ENCODE measurements at places on chromosomes 6 and 20.

GRCh38 chr6:138264372-138264880 lies 46.1 kb upstream of the PBOV1 start:
- DNase-seq: no peak

- no peak for DNase-seq
Observed at GRCh38 chr6:4189249-4189648, 53.9 kb upstream of the ECI2 start.

- no peak for DNase-seq
Observed at GRCh38 chr20:49633643-49634042, 65.7 kb upstream of the PTGIS start.

DNA sequence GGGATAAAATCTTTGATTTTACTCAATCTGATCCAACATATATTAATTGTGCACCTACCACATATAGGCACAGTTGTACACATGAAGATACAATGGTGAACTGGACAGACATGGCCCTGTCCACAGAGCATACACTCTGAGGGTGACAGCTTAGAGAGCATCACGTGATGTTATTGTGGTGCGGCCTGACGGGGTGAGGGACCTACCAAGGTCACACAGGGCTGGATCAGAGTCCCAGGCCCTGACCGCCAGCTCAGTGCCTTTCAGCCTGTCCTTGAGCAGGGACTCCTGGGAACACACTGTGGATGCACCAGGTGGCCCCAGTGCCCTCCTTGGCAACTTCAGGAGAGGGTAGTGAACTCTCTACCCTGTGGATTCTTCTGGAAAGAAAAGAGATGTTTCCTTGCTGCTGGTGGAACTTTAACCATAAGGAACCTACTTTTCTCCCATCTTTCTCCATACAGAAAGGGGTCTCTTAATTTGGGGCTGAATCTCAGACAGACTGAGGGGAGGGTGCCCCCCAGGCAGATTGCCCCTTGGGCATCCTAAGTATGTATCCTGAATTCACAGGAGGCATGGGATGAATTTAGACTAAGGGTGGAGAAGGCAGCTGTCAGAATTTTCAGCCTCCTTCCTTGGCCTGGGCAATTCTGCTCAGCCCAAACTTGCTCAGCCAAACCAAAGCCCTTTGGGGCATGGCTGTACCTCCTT lies 26.5 kb downstream of the PCK1 start:
- DNase-seq: no peak

GRCh38 chr20:55567826-55568225 lies 437.5 kb downstream of the CBLN4 start:
- no peak for DNase-seq

- DNase-seq: no peak
Observed at GRCh38 chr6:134114918-134115714, 62.7 kb upstream of the SLC2A12 start.

DNA sequence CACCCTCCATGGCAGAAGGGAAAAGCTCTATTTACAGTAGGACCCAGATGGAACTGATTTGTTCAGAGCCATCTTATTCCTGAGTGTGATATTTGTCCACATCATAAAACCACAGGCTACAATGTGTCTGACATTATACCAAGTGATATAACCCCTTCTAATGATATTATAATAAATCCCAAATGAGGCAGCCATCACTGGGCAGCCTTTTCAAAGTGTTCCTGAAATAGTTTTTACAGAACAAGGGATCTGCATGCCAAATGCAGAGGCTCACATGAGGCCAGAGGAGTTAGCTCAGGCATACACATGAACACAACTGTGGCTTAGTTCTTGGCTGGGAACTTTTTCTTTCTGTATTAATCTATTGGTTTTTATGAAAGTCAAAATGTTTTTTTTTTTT lies 207.7 kb downstream of the MAFB start:
- no peak for DNase-seq

DNA sequence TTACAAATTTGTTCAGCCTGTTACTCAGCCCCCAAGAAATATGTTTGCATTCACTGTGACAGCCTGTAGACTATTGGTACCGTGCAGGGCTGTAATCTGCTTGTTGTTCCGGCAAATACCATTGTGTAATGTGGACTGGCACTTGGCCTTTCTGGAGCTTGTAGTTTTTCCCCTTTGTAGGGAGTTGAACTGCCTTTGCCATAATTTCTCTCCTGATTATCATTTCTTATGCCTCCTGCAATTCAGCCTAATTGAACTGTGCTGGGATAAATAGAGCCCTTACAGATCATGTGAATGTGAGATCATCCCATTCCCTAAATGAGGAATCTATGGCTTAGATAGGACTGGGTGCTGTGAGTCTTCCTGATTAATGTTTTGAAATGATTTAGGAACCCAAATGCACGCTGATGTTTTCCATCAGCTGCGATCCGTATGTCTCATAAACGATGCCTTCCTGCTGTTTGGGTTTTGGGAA lies 185.1 kb downstream of the JARID2 start:
- DNase-seq: no peak

GRCh38 chr6:83594941-83595340 lies 82.6 kb downstream of the PRSS35 start:
- no peak for DNase-seq

GRCh38 chr6:29981211-29981812 lies 39.0 kb downstream of the HLA-A start:
- DNase-seq: no peak

- DNase-seq: no peak
Observed at GRCh38 chr6:145904391-145904790, 59.8 kb downstream of the SHPRH start.

- no peak for DNase-seq
Observed at GRCh38 chr6:6556738-6557503, 31.6 kb upstream of the LY86 start.

DNA sequence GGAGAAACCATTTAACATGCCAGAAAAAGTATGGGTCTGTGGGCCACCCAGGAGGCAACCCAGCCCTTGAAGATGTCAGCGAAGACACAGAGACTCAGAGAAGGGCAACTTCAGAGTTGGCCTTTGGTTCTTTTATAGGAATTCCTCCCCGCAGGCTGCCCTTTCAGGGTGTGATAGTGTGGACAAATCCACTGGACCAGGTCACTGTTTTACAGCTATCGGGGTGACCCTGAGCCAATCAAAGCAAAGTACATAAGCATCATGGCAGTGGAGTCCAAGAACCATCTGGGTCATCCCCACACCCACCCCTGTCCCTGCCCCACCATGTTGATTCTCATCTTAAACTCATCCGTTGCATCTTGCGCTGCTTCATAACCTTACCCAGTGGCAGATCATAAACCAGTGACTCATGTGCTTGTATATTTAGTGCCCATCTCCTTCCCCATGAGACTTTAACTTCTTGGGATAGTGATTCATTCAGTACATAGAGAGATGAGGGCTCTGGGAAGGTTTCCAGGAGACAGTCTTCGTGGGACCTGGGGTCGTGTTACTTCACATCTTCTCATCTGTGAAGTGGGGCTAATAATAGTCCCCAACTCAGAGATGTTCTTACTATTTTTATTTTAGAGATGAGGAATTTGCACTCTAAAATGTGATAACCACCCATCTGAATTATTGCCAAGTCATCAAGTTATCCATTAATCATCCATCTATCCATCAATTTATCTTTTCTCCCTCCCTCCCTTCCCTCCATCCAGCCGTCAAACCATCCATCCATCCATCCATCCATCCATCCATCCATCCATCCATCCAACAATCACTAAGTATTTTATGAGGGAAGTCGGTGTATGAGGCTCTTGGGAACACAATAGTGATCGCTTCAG lies 51.0 kb downstream of the EDN3 start:
- no peak for DNase-seq

DNA sequence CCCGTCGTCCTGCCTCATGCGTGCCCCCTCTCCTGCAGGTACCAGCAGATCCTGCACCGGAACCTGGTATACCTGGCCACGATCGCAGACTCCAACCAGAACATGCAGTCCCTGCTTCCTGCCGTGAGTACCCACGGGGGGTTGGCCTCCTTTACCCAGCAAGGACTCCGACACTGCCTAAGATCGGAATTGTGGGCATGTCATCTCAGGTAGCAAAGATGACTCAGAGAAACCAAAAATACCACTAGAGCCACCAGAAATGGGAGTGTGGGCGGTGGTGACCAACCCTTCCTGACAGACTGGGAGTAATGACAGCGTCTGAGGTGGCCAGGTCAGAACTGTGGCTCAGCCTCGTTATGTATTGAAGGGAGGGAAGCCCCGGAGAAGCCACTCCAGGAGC lies 16.3 kb downstream of the SS18L1 start:
- no peak for DNase-seq

DNA sequence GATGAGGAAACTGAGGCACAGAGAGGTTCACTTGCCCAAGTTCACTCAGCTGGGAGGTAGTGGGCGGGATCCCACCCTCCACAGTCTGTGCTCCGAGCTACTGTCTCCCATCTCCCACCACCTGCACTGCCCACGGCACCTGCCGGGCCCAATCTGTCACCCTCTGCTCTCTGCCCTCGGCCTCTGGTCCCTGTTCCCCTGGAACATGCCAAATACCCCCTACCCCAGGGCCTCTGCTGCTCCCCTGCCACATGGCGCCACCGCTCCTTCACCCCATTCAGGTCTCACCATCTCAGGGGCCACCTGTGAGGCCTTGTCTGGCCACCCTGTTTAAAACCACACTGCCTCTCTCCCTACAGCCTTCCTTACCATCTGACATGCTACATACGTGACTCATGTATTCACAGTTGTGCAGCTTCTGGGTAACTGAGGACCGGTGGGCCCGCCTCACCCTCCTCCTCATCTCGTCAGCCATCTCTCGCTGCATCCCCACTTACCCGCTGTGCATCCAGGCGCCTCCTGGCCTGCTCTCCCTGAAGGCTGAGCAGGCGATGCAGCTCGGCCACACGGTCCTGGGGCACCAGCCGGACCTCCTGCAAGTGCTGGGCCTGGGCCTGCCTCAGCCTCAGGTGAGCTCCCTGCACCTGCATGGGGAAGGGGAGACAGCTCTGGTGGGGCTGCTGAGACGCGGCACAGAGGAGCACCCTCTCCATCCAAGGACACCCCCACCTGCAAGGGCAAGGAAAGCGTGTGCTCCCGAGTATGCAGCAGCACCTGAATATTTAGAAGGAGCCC lies 50.6 kb downstream of the GINS1 start:
- DNase-seq: no peak

DNA sequence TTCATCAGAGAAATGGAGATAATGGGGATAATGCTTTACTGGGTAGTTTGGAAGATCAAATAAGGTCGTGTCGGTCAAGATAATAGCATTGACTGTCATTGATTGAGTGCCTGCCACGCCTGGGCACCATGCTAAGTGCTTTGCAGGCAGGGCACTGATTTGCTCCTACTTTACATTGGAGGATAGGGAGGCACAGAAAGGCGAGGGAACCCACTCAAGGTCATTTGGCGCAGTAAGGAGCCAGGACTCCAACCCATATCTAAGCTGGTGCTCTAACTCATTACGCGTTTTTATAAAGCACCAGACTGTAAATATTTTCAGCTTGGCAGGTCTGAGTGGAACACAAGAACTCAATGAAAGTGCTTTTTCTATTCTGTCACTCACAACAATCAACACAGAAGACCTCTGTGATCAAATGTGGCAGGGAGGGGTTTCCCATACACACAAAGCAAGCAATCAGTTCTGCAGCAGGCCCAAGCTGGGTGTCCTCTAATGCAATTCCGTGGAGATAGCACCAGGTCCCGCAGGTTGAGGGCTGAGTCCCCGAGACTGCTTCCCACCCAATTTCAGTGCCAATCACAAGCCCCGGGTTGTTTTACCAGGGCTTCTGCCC lies 373.6 kb downstream of the CDH26 start:
- no peak for DNase-seq

DNA sequence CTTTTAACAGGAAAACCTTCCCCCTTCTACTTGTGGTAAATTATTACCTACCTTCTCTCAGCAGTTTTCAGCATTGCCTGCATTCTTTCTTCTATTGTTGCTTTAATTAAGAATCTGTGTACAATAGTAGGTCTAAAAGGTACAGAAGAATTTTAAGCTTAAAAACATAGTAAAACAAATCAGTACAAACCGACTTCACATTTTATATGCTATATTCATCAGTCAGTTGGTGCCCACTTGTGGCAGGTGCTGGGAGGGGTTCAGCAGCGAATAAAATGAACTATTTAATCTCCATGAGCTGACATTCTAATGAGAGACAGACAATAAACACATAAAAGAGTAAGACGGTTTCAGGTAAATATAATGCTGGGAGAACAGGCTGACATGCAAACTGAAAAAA lies 73.4 kb upstream of the FBXO30 start:
- DNase-seq: no peak

GRCh38 chr6:161393839-161394364 lies 120.0 kb upstream of the AGPAT4 start:
- peak; percentile 55 for DNase-seq

- no peak for DNase-seq
Observed at GRCh38 chr6:46893648-46894047, 28.1 kb downstream of the ADGRF5 start.

- DNase-seq: no peak
Observed at GRCh38 chr20:53712212-53712977, 118.8 kb upstream of the ZNF217 start.

GRCh38 chr6:1678201-1678600 lies 68.5 kb downstream of the FOXC1 start:
- DNase-seq: no peak

DNA sequence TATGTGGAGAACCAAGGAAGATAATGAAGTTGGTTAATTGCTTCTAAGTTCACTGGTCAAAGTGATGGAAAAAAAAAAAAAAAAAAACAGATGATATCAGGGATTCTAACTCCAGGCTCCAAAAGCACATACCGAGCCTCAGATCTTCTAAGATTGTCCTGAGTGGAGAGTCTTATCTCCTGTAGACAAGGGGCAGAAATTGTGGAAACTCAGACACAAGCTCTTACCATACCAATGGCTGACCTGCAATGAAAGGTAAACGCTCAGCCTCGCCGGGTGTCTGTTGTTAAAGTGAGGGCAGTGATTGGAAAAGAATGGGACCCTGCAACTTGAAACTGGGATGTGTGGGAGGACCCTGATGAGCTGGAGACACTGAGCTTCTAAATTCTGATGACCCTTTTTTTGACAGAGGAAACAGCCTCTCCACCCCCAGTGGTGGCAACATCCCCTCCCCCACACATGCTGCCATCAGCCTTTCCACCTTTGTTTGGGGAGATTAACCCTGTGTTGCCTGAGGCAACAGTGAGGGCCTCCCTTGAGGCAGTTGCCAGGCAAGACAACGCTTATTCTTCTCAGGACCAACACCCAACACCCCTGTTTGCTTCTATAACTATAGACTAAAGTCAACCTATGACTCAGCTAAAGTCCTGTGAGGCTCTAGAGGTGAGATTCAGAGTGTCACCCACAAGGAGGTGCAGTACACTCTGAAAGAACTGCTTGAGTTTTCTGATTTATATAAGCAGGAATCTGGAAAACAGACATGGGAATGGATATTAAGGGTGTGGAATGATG lies 154.0 kb downstream of the THBS2 start:
- no peak for DNase-seq
